ENCODE measurements at places on chromosomes 5 and 9.

DNA sequence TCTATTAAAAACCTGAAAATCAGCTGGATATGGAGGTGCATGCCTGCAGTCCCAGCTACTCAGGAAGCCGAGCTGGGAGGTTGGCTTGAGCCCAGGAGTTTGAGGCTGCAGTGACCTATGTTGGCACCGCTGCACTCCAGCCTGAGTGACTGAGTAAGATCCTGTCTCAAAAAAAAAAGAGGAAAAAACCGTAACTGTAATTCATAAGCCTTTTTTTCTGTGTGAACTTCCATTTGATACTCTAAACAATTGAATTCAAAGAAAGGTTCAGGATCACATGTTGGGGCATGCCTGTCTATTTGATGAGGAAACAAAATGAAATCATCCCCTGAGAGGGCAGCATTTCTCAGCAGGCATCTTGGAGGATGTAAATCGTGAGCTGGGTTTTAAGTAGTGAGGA is 38.8 kb downstream of the ITGA2 start:
- no peak for DNase-seq

DNA sequence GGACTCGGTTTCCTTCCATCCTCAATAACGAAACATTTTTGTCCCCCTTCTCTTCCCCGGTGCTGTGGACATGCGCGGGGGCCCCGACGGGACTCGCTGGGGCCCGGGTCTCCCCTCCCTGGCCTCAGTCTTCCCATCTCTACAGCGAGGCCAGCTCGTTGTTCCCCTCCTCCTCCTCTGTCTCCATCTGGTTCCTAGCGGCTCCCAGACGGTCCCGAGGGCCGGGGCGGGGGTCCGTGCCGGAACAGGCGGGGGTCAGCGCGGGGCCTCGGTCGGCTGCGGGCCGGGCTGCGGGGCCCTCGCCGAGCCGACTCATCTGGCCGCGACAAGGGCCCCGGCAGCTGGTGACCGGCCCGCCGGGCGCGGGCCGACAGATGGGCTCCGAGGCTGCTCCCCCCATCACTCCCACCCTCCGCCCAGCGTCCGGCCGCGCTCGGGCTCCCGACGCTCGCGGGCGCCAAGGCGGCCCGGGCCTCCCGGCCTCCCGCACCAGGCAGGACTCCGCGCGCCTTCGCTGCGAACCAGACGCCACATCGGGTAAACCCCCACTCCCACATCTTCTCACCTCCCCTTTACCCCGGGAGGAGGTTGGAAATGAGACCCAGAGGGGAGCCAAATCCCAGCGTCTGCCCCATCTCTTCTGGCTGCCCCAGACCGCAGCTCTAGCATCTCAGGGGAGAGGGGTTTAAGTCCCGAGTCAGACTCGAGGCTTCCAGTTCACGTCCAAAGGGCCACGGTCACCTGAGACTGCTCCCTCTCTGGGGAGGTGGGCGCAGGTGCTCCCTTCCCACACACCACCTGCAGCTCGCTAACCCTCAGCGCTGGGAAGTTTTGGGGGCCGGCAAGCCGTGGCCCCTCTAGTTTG is 8.1 kb downstream of the BARHL1 start:
- DNase-seq: no peak

GRCh38 chr5:59095480-59095879 is 512.6 kb downstream of the RAB3C start:
- DNase-seq: no peak

- DNase-seq: no peak
These were observed 35.2 kb upstream of the PSD2 start for GRCh38 chr5:139760066-139761056.

DNA sequence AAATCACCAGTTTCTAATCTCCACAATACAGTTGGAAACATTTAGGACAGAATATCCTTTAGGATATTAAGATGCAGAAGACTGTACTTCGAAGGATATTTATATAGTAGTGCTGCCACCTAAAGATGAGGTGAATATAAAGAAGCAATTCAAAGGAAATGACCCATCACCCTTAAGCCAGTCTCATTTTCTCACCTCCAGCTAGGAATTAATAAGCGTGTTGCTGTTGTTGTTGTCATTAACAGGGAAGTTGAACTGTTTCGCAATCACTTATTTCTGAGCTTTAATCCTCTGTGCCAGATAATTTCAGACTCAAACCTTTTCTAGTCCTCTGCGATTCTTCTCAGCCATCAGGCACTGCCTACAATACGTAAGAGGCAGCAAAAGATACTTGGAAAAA is 7.8 kb upstream of the PURA start:
- no peak for DNase-seq

- no peak for DNase-seq
These were observed 195.0 kb upstream of the GHR start for GRCh38 chr5:42228279-42228678.

- no peak for DNase-seq
These were observed 56.2 kb downstream of the SSBP2 start for GRCh38 chr5:81694726-81695125.

- peak; percentile 16 for DNase-seq
These were observed 185.5 kb downstream of the RGS3 start for GRCh38 chr9:113649054-113649453.
